Activated CD8-positive, alpha-beta T cell treated with anti-CD3 and anti-CD28 coated beads, Interleukin-2, amount 10 ng/mL, durations not matched to agents 7 days and 5 days (primary cell): ENCODE measurements at places on chromosomes 1 and 21. TPM values are rescaled to one million over a fixed set of nuclear protein-coding genes. Genes with fewer than 3 reads are reported as not detected.

SHC1 gene
- total RNA-seq = 69.6 TPM

B4GALT3 gene
- total RNA-seq = 37.0 TPM

DNA sequence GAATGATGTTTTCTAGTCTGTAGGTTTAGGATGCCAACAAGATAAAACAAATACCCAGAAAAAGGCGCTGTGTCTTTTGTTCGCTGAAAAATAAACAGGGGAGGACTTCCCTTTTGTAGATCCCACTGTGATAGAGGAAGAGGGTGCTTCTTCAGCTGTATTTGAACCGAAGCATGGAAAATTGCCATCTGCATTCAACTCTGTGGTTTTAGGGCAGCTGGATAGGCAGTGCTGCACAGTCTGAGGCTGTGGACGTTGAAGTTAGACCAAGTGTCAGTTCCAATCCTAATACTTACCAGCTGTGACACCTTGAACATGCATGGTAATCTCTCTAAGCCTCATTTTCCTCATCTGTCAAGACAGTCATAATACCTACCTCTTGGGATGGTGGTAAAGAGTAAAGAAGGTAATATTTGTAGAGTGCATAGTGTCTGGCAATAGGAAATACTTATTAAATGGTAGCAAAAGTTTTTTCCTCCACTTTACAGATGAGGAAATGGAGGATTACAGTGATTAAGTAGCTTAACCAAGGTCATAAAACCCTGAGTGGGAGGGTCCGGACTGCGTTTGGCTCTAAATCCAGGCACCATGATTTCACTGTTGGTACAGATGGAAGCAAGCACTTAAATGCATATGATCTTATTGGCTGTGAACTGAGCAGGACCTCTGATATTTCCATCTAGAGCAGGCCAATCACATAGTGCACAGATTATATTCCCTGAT lies 48.5 kb downstream of the UTP25 start:
- DNase-seq = no peak

TSTD1 gene
- 63.2 TPM for total RNA-seq

GRCh38 chr1:226656201-226656600 lies 82.9 kb downstream of the ITPKB start:
- DNase-seq = no peak

DNA sequence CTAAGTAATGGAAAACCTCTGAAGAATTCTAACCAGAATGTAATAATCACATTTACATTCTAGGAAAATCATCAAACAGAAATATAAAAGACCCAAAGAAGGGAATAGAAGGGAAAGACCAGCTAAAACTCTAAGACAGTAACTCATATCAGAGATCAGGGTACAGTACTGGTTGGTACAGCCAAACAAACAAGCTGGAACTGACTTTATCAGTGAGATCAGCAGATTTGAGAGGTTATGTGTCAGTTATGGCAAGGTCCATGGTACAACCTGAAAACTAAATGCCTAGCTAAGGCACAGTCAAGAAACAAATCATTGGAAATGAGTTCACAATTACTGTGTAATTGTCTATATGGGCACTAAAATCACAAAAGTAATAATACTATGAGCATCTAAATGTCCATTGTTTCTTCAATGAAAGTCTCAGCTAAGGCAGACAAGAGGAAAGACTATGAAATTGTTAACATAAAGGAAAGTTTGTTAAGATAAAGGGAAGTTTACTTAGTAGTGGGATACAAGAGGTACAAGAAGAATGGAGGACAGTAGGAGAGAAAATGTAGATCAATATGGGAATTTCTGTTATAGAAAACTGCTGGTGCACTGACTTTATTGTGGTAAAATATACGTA lies 75.8 kb downstream of the TRIM33 start:
- DNase-seq = no peak

DNA sequence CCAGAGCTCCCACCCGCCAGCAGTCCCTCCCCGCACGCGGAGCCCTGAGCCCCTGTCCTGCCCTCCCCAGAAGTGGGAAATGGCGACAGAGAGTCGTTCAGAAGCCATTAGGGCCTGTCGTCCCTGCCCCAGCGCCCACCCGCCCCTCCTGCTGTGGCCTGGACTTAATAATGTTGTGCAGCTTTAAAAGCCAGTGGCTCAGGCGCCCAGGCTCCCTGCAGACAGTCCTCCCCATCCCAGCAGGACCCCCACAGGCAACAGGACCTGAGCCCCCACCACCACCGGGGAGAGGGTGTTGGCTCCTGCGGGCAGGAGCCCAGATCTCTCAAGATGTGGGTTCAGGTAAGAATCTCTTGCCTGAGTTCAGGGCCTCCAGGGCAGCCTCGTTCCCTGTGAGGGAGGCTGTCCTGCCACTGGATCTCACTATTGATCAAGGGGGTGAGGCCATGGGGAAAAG lies 125.3 kb upstream of the RUNX3 start:
- no peak for DNase-seq

DNA sequence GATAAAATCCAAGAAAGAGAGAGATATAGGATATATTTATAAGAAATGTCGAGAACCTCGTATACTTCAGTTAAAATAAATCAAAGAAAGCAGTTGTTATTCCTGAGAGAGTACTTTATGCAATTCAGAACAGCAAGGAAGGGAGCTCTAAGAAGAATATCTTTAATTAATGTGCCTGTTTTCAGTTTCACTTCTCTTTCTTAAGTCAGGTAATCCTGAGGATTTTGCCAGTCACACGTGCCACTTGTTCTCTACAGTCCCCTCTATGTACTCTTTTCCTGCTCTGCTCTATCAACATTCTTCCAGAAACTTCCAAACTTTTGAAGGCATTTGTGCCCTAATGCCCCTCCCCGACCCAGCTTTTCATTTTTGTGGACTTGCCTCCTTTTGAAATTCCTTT lies 211.9 kb downstream of the AKT3 start:
- no peak for DNase-seq

PTPRU gene
- total RNA-seq = not detected

CYP2J2 gene
- total RNA-seq = 3.1 TPM

GRCh38 chr1:7185721-7186120 lies 400.5 kb downstream of the CAMTA1 start:
- no peak for DNase-seq

CAMK1G gene
- total RNA-seq = not detected

GRCh38 chr1:12383001-12383400 lies 153.2 kb downstream of the VPS13D start:
- no peak for DNase-seq

GRCh38 chr1:223557130-223557475 lies 108.4 kb downstream of the CAPN8 start:
- no peak for DNase-seq

GRCh38 chr1:109923131-109923945 lies 12.7 kb downstream of the CSF1 start:
- DNase-seq = no peak

GRCh38 chr1:44310006-44310405 lies 45.1 kb downstream of the ERI3 start:
- DNase-seq = no peak

DNA sequence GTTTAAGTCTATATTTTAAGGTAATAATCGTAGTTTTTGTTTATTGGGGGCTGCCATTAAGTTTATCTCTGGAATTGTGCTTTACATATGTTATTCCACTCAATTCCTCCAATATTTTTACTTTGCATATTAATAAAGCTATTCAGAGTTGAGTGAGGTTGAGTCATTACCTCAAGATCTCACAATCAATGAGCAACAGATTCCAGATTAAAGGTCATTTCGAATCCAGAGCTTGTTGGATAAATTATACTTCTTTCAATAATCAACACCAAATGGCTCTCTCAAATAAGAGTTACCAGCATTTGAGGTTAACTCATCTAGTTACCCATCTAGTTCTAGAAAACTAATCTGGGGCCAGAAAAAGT lies 16.7 kb downstream of the RGS4 start:
- no peak for DNase-seq

DNA sequence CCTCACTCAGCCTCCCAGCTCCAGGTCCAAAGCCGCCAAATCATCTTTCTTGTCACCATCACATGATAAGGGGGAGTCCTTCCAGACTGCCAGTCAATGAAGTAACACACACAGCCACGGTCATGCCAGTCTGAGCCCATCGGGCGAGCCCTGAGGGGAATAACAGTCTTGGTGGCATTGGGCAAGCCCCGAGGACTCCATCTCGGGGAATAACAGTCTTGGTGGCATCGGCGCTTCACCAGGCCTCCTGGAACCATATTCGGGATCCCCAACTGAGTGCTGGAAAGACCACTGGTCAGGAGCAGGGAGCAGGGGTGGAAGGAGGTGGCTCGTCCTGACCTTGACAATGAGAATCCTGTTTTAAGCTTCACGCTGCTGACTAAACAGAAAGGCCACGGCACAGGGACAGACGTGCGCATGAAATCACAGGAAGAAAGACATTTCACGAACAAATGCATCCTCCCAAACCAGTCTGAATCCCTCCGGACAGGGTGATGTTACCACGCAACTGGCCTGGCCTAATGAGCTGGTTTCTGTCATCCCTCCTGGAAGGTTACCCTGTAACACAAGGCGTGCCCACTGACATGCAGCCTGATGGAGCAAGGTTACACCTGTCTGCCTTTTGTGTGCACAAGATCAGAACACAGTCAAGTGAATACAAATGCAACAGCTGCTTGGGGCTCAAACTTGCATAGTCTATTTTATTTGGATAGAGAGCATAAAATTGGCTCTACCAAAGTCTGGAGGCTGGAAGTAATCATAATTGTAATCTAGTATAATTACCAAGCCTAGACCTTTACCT lies 517.4 kb downstream of the KIF26B start:
- DNase-seq = no peak

DNA sequence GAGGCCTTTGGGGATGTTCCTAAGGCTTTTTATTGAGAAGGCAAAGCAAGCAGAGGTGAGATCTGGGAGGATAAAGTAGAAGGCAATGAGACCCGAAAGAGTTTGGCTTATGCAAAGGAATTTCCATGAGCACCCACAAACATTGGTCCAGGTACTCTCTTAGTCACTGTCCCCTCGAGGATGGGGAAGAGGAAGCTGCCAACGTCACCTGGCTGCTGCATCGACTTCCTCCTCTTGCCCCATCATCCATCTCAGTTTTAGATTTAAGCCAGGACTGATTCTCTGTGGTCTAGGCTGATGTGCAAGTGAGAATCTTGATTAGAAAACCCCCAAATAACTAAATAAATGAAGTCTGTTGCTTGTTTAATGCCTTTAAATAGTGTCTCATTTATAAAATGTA lies 28.7 kb downstream of the RUNX1 start:
- no peak for DNase-seq

RASSF5 gene
- 192 TPM for total RNA-seq

DNA sequence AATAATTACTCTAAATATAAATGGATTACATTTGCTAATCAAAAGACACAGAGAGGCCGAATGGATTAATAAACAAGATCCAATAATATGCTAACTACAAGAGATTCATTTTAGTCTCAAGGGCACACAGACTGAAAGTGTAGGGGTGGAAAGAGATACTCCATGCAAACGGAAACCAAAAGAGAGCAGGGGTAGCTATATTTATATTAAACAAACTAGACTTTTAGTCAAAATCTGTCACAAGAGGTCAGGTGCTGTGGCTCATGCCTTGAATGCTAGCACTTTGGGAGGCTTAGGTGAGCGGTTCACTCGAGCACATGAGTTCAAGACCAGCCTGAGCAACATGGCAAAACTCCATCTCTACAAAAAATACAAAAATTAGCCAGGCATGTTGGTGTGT lies 33.6 kb upstream of the DISP1 start:
- no peak for DNase-seq

UTS2 gene
- not detected for total RNA-seq

DNA sequence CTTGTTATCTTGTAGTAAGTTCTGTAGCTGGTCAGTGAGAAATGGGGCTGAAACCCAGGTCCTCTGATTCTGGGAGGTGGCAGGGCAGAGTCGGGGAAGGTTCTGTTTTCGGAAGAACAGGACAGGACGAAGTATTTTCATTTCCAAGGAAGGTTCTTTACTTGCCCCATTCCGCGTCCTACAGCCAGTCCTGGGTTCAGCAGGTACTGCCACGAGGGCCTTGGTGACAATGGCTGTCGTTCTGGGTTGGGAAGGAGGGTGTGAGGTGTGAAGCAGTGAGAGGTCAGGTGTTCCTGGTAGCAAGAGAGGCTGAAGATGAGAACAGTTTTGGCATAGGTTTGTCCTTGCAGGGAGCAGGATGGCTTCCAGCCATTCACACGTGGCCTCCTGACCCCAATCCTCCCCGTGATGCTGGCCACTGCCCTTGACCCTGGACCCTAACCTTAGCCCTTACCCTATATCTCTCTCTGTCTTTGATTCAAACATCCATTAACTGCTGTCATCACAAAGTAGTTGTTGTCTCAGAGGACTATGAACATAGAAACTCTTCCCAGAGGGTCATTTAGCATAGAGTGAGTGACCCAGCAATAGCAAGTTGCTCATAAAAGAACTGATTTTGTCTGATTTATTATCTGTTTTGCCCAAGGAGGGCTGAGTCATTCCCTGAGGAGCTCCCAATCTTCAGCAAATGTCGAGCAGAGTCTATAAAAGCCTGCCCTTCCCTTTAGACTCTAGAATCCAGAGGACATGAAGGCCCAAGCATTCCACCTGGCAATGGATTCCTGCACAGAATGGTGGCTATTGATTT lies 25.0 kb downstream of the VASH2 start:
- no peak for DNase-seq

- DNase-seq = no peak
Measured at GRCh38 chr1:113031171-113031933, 41.6 kb upstream of the LRIG2 start.

MOB3C gene
- total RNA-seq = 20.1 TPM

- no peak for DNase-seq
Measured at GRCh38 chr1:93446837-93447451, 974 bp upstream of the FNBP1L start.

DNA sequence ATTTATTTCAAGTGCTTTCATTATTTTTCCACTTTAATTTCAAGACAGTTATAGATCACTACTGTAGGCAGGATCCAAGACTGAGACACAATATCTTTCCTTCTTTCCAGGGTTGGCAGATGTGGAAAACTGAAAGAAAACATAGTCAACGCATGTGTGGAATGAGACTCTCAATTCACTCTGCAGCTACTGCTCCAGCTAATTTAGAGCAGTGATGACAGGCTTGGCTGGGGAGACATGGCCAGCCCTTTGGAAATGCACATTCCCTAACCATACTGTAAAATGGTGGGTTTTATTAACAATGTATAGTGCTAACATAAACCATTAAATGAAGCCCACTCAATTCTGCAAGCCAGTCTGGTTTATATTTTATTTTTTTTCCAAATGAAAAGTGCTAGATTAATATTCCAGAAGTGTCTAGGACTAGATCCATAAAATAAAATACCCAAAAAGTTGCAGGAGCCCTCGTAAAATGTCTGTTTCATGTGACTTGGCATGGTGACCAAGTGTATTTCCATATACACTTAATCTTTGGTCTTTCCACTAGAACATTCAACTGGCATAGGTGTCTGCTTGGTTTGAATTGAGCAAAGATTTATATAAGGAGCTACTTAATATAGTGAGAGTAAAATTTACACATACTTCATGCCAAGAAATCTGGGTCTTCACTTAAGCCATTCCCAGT lies 32.9 kb downstream of the COL11A1 start:
- no peak for DNase-seq
